ENCODE measurements at places on chromosomes 7 and 10.

DNA sequence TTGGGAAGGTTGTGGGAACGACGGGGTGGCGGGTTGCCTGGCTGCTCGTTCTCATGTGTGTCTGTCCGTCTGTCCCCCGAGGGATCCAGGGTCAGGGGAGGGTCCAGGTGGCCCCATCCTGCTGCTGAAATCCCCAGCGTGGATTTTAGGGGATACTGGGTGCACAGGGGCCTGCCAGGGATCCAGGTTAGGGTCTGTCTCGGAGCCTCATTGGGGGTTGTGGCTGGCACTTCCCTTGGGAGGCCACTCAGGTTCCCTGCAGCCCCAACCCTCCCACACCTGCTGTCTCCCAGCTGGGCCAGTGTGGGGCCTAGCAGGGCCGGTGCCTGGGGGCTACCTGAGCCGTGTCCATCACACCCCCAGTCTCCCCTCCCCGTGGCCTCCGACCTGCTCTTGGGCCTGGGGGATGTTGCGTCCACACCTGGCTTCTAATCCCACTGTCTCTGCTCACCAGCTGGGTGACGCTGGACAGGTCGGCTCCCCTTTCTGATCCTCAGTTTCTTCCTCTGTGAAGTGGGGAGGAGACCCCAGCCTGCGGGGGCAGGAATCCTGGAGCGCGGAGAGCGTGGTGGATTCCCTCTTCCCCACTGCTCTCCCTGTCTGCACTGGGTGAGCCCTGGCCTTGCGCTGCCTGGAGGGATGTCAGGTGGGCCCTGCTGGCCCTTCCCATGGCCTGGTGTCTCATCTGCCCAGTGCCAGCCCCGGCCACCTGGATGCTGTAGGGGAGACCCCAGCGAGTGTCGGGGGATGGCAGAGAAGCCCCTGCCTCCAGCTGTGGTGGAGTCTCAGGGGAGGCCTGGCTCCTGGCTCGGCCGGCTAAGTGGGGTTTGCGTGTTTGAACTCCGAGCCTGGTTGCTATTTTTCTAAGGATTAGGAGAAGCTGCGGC, 81.6 kb downstream of the UNCX start:
- no peak for DNase-seq

GRCh38 chr7:82105463-82105862, 335.6 kb upstream of the HGF start:
- DNase-seq, result no peak

DNA sequence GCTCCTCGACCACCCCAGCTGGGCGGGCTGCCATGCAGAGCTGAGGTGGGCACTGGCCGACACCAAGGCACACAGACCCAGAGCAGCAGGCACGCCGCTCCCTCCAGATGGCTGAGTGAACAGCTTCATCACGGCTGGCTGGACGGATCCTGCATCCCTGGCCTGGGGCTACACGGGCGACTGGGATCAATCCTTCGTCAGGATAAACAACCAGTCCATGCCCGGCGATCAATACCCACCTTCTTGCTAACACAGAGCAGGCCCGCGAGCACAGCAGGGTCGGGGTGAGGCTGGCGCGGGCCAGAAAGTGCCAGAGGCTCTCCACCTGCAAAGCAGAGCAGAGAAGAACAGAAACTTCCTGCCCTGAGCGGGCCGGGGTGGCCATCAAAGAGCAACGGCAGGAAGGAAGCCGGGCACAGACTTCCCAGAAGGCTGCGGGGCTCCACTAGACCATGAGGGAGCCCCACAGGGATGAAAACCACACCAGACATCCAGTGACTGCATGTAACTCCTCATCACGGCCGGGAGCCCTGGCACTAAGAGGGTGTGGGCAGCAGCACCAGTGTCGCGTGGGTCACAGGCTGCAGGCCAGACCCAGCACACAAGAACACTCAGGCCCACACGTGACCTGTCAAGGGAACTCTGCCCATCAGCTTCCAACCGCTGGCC, 166.4 kb downstream of the MAD1L1 start:
- no peak for DNase-seq

- no peak for DNase-seq
Measured at GRCh38 chr7:41972270-41972669, 264.7 kb downstream of the GLI3 start.

DNA sequence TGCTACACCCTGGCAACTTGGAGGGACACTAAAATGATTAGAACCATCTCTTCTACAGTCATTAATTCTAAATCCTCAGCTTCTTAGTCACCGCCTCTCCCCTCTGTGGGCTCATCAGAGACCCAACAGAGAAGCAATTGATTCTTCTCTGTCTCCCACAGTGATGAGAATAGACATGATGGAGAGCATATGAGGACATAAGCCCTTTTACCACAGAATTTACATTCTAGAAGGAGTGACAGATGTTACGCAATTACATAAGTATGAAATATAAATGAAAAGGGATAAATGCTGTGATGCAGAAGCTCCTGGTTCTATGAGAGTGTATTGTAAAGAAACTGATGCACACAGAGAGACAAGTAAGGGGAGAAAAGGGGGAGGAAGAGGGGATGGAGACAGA, 18.1 kb upstream of the ABCB5 start:
- DNase-seq, result no peak

GRCh38 chr10:24883176-24883575, 69.2 kb downstream of the PRTFDC1 start:
- peak; percentile 68 for DNase-seq

- no peak for DNase-seq
Measured at GRCh38 chr10:35208949-35209613, 82.4 kb downstream of the CREM start.

DNA sequence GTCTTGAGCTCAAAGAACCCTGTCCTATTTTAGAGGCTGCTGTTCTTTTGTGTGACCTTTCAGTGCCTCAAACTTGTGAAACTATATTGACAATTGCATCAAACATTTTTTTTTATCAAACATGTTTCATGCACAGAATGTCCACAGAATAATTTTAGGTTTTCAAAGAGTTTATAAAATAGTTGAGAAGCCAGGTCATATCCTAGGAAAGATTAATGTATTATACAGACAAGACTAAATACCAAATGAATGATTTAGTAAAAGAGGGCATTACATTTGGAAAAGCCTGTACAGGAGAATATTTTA, 67.0 kb downstream of the CDK6 start:
- DNase-seq, result no peak

GRCh38 chr7:116316838-116317628, 106.7 kb downstream of the TES start:
- no peak for DNase-seq

DNA sequence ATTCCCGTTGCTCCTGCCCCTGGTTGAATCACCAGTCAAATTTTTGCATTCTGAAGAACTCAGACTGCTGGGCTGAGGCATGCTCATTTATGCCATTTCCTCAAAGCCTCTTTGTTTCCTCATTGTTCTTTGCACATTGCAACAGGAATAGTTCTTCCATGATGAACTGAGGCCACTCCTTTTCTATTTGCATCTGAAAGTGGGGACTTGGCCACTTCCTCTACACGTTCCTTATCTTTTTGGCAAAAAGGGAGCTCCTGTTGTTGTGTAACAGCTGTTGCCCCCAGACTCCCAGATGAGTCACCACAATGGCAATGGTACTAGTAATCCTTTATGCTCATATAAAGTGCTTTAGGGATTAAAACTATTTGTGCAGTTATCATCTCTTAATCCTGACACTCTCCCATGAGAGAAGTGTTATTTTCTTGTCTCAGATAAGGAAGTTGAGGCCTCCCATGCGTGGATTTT, 20.1 kb upstream of the ITPRID1 start:
- DNase-seq, result peak; percentile 50

- no peak for DNase-seq
Measured at GRCh38 chr7:29488977-29489376, 74.7 kb upstream of the PRR15 start.

- no peak for DNase-seq
Measured at GRCh38 chr7:37410305-37411229, 38.1 kb downstream of the ELMO1 start.

GRCh38 chr10:118114992-118115391, 68.3 kb upstream of the RAB11FIP2 start:
- no peak for DNase-seq

DNA sequence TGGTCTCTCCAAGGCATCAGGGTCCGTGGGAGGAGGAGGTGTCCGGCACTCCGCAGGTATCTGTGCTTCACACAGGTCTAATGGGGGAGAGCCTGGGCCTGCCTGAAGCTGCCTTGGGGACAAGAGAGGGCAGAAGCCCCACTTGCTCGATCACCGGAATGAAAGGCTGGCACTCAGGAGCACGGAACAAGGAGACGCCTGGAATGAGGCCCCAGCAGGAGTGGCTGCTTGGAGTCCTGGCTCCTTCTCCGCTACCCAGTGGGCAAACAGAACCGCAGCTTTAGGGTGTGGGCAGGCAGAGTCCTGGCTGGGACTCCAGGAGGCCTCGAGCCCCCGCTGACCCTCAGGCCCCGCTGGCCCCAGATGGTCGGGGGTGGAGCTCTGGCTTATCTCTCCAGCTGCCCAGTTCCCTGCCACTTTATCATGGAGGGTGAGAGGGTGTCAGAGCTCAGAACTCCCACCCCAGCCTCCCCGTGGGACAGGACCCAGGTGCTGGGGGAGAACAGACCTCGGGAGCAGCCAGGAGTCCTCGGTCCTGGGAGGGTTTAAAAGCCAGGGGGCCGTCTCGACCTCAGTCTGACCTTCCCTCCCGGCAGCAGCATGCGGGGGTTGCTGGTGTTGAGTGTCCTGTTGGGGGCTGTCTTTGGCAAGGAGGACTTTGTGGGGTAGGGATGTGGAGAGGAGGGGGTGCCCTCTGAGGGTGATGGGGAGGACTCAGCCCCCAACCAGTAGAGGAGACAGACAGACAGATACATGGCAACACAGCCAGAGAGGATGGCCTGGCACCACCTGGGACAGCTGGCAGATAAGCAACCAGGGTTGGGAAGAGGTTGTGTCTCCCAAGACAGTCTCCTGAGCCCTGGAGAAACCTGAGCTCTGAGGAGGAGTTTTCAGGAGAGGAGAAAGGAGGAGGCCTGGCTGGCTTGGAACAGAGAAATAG, at the start of gene CPA1:
CPA1 (plus strand) TSS at position 574 of the 940 bp plus-strand sequence; CDS start at position 601, 27 bp downstream.
- no peak for DNase-seq

GRCh38 chr7:26307226-26307625, 15.6 kb downstream of the SNX10 start:
- no peak for DNase-seq

- DNase-seq, result no peak
Measured at GRCh38 chr7:37973915-37974314, 53.5 kb downstream of the EPDR1 start.

- no peak for DNase-seq
Measured at GRCh38 chr7:123798532-123799188, 46.3 kb upstream of the HYAL4 start.

GRCh38 chr10:111199587-111199986, 122.8 kb downstream of the ADRA2A start:
- DNase-seq, result no peak

DNA sequence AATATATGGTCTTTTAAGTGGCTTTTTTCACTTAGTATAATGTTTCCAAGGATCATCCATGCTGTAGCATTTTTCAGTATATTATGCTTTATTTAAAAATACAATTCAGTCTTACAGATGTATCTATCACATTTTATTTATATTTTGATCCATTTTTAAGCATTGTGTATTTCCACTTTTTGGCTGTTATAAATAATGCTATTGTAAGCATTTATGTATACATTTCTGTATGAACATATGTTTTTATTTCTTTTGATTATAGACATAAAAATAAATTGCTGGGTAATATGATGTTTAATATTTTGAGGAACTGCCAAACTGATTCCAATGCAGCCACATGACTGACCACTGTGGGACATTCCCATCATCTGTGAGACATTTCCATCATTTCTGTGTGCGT, 1662.0 kb downstream of the REEP3 start:
- no peak for DNase-seq

GRCh38 chr10:24556750-24557742, 166.6 kb downstream of the ARHGAP21 start:
- DNase-seq, result peak; percentile 64

GRCh38 chr10:58829839-58830238, 317.2 kb downstream of the BICC1 start:
- no peak for DNase-seq

GRCh38 chr10:62109587-62110293, 158.9 kb downstream of the RTKN2 start:
- DNase-seq, result no peak

- no peak for DNase-seq
Measured at GRCh38 chr10:26211781-26212444, 4.7 kb upstream of the GAD2 start.

- no peak for DNase-seq
Measured at GRCh38 chr10:49387071-49387470, 8.8 kb downstream of the DRGX start.

GRCh38 chr7:44162179-44162578, 21.0 kb upstream of the MYL7 start:
- DNase-seq, result no peak

GRCh38 chr10:87771871-87772500, 46.0 kb downstream of the ATAD1 start:
- peak; percentile 16 for DNase-seq

GRCh38 chr7:139992353-139993044, 70.3 kb downstream of the PARP12 start:
- no peak for DNase-seq

GRCh38 chr10:110273474-110273873, 31.2 kb downstream of the SMNDC1 start:
- no peak for DNase-seq

GRCh38 chr7:69953136-69954067, 355.1 kb downstream of the AUTS2 start:
- no peak for DNase-seq

- no peak for DNase-seq
Measured at GRCh38 chr7:92736870-92737269, 99.5 kb downstream of the CDK6 start.

GRCh38 chr7:3011211-3011852, 32.3 kb downstream of the CARD11 start:
- DNase-seq, result no peak

DNA sequence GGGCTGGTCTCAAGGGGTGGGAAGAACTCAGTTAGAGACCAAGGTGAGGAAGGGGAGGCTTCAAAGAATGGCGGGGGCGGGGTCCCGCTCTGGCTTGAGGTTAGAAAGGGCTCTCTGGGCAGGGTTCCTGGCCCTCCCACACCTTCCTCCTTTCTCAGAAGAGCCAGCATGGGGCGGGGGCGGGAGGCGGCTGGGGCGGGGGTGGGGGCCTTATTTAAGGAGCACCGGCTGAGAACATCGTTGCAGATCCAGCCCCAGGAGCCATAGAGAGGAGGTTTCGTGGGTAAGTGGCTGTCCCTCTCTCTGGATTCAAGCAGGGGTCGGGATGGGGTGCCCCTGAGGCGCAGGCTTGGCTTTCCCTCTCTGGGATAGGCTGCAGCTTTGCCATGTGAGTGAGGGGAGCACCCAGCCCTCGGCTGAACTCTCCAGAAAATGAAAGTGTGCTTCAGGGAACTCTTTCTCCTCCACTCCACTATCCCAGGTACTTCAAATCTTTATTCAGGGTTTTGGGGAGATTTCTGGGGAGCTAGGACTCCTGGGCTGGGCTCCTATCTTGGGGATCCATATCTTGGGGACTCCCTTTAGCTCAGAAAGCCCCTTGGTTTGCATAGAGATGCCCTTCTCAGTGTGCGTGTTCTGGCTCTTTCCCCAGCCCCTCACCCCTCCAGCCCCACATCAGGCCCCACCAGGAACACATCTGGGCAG, 3.3 kb upstream of the CUEDC2 start:
- no peak for DNase-seq

Measured in HAP-1 (cell line).